ENCODE measurements at places on chromosomes 7 and 10.

- no peak for DNase-seq
Observed at GRCh38 chr7:33907625-33908024, 2.3 kb downstream of the BMPER start.

GRCh38 chr10:4083509-4084003 is 298.5 kb upstream of the KLF6 start:
- DNase-seq, result no peak

GRCh38 chr7:13457790-13458189 is 531.7 kb downstream of the ETV1 start:
- DNase-seq, result no peak

DNA sequence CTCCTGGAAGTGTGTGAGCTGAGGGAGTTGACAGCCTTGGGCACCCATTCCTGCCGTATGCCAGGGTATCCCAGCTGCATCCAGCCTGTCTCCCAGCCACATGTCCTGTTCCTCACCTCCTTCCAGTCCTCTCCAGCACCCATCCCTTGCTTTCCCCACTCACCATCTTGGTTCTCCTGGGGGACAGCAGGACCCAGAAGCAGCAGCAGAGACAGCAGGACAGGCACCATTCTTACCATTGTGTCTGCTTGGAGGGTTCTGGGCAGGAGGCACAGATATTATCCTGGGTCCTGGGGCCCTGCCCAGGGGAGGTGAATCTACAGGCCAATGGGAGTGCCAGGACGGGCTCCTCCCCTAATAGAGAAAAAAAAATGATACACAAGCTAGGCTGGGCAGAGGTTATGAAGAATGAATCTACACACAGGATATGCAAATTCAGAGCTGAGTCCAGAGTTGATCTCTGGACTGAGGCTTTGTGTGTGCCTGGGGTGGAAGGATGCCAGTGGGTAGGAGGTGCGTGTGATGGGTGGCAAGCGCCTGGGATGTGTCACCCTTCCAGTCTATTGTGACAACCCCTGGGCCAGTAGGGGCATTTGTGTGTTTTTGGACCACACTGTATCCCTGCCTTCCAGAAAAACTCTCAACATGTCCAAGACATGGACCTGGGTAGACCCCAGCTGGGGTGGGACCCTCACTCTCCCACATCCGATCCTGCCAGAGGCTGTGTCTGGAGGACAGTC is at the start of gene AZGP1:
Gene AZGP1, minus strand, starts transcription at position 250 of the 740 bp plus-strand sequence. Its CDS starts 11 bp downstream, at position 239.
- no peak for DNase-seq

DNA sequence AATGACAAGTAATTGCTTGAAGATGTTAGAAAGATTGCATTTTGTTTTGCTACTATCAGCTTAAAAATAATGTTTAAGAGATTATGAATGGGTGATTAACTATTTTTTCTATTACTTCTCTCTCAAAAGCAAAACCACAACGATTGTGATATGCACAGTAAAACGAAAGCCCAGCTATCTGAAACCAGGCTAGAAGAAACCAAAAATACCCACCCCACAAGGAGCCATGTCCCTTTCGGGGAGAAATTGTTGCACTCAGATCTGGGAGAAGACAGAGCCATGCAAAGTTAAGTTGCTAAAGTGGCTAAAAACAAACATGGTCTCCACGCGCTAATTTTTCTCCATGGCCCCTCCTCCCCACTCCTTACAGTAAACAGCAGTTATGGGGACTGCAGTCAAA is 173.6 kb downstream of the RPS24 start:
- no peak for DNase-seq
